ENCODE measurements at places on chromosomes 5 and 9.

GRCh38 chr9:126449725-126450667 is 123.4 kb downstream of the MVB12B start:
- DNase-seq: no peak

- DNase-seq: no peak
These were observed 39.6 kb downstream of the SFXN1 start for GRCh38 chr5:175517824-175518450.

DNA sequence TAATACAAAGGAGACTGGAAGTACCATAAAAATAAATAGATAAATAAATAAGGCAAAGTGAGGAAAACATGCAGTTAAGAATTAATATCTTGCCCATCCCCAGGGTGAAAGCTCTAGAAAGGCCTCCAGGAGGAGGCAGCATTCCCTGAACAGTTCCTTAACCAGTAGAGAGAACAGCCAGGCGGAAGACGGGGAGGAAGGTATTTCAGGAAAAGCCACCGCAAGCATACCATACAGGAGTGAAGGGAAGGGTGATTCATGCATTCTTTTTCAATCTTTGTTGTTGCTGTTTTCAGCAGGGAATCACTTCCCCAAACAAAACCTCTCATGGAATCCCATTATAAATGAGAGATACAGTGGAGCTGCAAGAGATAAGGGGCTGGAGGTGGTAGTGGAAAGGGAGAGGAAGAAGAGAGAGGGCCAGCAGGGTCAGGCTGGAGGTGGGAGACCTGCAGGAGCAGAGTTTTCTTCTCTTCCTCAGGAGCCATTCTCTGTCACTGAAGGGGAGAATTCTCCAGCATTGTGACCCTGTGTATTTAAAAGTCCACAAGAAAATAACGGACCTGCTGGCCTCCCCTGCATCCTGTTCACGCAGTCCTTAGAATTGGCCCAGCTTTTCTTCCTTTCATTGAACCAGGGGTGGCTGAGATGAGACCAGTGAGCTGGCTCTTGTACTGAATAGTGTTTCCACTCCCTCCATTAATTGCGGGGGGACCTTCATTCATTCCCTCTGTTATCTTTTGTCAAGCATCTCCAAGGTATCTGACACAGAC is 255.9 kb downstream of the FAM114A2 start:
- no peak for DNase-seq

- DNase-seq: no peak
These were observed 33.5 kb downstream of the ANXA6 start for GRCh38 chr5:151123897-151124751.

GRCh38 chr5:179167871-179168451 is 107.8 kb downstream of the ZNF354C start:
- no peak for DNase-seq

DNA sequence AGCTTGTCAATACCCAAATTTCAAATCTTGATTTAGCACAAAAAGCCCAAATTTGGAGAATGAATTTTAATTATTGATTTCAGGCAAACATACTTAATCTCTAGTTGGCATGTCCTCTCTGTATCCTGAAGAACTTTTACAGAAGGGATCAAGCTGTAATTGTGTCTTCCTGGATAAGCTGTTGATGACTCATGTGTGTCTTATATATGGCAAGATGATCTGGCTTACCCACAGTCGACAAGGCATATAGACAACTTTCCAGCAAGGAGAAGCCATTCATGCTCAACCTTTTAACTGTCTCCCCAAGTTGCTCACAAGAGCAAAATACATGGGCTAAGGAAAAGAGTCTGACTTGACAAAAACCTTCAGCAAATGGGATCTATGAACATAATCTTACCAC is 112.5 kb upstream of the SLCO6A1 start:
- no peak for DNase-seq

DNA sequence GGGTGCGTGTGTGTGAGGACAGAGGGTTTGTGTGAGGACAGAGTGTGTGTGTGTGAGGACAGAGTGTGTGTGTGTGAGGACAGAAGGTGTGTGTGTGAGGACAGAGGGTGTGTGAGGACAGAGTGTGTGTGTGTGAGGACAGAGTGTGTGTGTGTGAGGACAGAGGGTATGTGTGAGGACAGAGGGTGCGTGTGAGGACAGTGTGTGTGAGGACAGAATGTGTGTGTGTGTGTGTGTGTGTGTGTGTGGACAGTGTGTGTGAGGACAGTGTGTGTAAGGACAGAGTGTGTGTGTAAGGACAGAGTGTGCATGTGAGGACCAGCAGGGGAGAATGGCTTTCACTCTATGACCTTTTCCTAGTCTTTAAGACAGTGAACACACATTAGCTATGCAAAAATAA is 63.1 kb upstream of the UBAC1 start:
- no peak for DNase-seq

GRCh38 chr9:109549386-109549785 is 51.3 kb upstream of the PTPN3 start:
- no peak for DNase-seq

GRCh38 chr9:133969681-133970580 is 22.2 kb downstream of the VAV2 start:
- DNase-seq: no peak

DNA sequence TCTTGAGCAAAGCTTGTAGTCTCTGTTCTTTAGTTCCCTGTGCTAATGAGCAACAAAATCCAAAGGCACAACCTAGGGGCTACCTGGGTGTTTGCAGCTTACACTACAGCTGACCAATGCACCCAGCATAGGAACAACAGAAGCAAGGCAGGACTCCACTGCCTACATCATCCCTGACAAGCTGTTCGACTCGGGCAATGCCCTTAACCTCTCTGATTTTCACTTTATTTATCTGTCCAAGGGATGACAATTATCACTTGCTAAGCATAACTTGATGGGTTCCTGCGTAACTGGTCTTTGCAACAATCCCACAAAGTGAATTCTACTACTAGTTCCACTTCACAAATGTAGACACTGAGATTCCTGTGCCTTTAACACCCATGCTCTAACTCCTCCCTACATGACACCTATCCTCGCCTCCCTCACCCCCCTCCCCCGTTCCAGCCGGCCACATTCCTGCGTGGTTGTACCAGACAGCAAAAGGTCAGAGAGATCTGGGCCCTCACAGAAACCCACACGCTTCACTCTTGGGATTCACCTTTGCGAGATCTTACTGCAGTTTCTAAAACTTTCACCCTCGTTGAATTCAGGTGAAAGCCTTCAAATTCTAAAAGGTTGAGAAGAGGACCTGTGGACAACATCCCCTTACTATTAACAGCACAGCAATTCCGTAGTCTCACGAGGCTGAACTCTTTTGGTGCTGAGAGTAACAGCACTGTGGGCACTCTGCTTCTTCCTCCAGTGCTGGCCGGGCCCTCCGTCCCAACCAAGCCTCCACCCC is 995 bp downstream of the IPPK start:
- DNase-seq: no peak

DNA sequence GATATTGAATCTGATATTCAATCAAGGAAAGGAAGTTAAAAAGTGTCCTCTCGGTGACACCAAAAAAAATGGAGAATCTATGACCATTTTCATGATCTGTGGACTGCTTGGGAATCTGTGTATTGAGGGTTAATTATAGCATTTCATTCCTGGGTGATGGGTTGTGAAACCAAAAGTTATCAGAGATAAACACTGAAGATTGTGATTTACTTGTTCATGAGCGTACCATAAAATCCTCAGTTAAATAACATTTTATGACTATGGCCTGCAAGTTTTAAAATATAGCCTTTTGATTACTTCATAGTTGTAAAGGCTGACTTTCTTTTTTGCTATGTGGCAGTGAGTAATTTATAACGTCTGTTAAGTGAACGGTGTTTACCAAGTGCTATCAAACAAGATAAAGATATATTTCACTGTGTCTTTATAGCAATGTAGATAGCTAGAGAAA is 267.9 kb upstream of the SEMA6A start:
- DNase-seq: no peak

DNA sequence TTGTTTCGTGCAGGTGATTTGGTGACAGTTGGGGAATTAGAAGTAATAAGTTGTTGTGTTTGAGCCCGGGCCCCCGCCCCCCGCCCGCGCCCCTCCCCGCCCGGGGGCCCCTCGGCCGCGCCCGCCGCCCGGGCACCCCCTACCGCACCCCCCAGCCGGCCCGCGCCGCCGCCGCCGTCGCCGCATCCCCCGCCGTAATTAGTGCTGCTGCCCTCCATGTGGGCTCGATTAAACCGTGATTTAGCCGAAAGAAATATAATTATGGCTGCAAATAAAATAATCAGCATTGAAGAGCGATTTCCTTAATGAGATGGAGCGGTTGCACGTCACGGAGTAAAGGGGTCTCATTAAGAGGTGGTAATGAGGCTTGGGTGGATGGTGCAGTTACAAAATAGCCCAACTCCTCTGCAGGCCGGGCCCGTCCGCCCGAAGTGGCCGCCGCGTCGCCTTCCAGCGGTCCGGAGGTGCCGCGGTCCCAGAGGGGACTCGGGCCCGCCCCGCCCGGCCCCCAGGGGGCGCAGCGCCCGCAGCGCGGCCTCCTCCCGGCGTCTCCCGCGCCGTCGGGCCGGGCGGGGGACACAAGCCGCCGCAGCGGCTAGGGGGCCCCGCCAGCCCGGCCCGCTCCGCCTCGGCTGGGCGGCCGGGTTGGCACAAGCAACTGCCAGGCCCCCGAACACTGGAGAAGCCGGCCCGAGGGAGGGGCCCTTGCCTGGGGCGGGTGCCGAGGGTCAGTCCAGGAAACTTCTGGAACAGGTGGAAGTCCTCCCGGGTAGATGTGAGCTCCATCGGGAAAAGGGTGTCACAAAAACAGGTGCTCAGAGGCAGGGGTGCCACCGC is 6.9 kb upstream of the OTP start:
- DNase-seq: no peak

- DNase-seq: no peak
These were observed 11.4 kb downstream of the MACROH2A1 start for GRCh38 chr5:135387629-135387960.

- DNase-seq: no peak
These were observed 32.7 kb upstream of the KCNMB1 start for GRCh38 chr5:170421826-170422225.

DNA sequence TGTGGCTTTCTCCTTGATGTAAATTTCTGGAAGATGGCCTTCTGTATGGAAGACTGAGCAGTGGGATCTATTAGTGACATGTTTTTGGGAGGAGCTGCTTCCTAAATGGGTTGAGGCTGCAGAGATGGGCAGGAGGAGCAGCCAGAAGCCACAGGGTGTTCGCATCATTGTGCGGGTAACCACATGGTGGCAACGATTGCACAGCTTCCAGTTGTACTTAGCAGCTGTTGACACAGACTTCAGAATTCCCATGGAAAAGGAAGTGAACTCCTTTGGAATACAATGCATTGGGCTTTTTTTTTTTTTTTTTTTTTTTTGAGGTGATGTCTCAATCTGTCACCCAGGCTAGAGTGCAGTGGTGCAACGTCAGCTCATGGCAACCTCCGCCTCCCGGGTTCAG is 297.3 kb downstream of the NR3C1 start:
- no peak for DNase-seq

Data from tibial nerve (tissue), 4 donors.